ENCODE measurements at places on chromosomes 1 and 21. TPM values are rescaled to one million over a fixed set of nuclear protein-coding genes. Genes with fewer than 3 reads are reported as not detected.

- H3K4me1 ChIP-seq, result peaks cover 31% of the 10 kb centered on the region
- no peak for DNase-seq
- no peak overlapping the region for H3K27ac ChIP-seq
- no peak overlapping the region for H3K4me3 ChIP-seq
- no peaks in the 10 kb centered on the region for H3K36me3 ChIP-seq
- H3K27me3 ChIP-seq, result peaks cover 13% of the 10 kb centered on the region
These were observed 1.8 kb downstream of the NCMAP start for GRCh38 chr1:24557711-24558131.

Gene SH3BGR
- 3.9 TPM for total RNA-seq

Gene ZBTB21
- 12.4 TPM for total RNA-seq

Gene VASH2
- total RNA-seq, result 1.4 TPM

Gene PLA2G2F
- not detected for total RNA-seq

DNA sequence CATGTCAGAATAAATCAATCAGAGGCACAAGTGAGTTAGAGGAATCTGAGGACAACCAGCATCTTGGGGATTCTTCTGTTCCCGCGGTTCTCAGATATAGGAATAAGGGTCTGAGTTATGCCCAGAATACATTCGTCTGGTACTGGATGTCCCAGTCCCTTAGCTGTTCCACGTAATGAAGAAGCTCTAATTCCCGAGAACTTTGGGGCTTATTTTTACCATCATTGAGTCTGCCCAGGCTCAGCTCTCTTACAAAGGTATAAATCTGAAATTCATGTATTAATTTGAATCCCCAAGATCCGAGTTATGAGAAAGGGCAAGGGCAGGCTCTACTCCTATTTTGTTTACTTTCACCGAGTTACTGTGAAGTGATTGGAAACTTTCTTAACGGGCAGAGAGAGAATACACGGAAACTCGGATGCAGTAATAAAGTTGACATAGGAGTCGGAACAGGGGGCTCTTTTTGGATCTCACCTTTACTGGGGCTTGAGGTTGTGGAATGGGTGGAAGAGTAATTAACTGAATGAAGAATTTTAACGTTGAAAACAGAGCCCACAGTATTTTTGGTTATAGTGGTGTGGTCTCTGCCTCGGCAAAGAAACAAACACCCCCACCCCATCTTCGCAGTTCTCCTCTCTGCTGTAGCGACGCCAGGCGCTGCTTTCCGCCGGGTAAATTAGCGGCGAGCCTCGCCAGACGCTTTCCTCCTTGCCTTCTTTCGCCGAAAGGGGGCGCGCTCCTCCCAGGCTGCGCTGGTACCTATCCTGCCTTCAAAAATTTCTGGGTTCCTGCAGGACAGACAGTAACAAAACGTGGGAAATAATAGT lies 7.1 kb downstream of the PRRX1 start:
- H3K4me3 ChIP-seq, result no peak overlapping the region
- no peak overlapping the region for H3K27ac ChIP-seq
- H3K4me1 ChIP-seq, result no peaks in the 10 kb centered on the region
- no peaks in the 10 kb centered on the region for H3K27me3 ChIP-seq

GRCh38 chr1:101312147-101312546 lies 75.3 kb downstream of the S1PR1 start:
- no peaks in the 10 kb centered on the region for H3K36me3 ChIP-seq
- no peaks in the 10 kb centered on the region for H3K27me3 ChIP-seq
- DNase-seq, result no peak
- H3K4me3 ChIP-seq, result no peak overlapping the region
- H3K4me1 ChIP-seq, result peaks cover 7% of the 10 kb centered on the region
- H3K27ac ChIP-seq, result no peak overlapping the region

GRCh38 chr1:231396643-231397042 lies 25.4 kb downstream of the EGLN1 start:
- no peak overlapping the region for H3K27ac ChIP-seq
- H3K4me1 ChIP-seq, result peaks cover 16% of the 10 kb centered on the region
- no peaks in the 10 kb centered on the region for H3K27me3 ChIP-seq

DNA sequence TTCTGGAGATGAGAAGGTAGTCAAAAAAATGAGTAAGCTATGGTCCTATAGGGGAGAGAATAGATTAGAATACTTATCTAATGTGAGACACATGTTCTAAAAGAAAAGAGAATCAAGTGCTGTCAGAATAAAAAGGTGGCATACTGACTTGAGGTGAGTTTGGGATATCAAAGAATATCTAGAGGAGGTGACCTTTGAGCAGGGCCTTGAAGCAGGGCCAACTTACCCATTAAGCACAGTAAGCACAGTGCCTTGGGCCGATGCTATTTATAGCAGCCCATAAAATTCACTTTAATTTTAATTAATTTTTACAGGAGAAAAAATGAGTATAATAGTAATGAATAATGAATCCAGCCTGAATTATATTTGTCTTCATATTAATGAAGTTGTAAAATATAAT lies 92.2 kb downstream of the XPR1 start:
- no peaks in the 10 kb centered on the region for H3K4me1 ChIP-seq
- no peaks in the 10 kb centered on the region for H3K36me3 ChIP-seq

Gene FYB2
- total RNA-seq, result 5.0 TPM

Gene ERICH3
- 1.7 TPM for total RNA-seq

DNA sequence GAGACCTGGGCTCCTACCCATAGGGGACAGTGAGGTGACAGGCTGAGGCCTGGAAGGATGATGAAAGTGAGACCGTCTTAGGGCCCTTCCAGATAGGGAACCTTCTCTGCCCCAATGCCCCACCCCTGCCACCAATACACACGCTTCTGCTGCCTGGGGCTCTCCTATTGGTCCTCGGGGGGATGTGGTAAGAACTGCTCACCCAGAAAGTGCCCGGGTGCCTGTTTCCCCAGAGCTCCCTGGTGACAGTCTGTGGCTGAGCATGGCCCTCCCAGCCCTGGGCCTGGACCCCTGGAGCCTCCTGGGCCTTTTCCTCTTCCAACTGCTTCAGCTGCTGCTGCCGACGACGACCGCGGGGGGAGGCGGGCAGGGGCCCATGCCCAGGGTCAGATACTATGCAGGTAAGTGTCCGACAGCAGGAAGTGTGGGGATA lies 948 bp downstream of the SEMA4A start:
- peak overlapping the region; percentile 82 for H3K27ac ChIP-seq
- H3K4me1 ChIP-seq, result peaks cover 27% of the 10 kb centered on the region
- H3K27me3 ChIP-seq, result no peaks in the 10 kb centered on the region
- no peak overlapping the region for H3K4me3 ChIP-seq
- DNase-seq, result peak; percentile 81

GRCh38 chr1:84110629-84111028 lies 33.4 kb upstream of the PRKACB start:
- no peak overlapping the region for H3K27ac ChIP-seq
- no peaks in the 10 kb centered on the region for H3K27me3 ChIP-seq
- H3K4me3 ChIP-seq, result no peak overlapping the region
- no peaks in the 10 kb centered on the region for H3K4me1 ChIP-seq
- no peaks in the 10 kb centered on the region for H3K36me3 ChIP-seq

DNA sequence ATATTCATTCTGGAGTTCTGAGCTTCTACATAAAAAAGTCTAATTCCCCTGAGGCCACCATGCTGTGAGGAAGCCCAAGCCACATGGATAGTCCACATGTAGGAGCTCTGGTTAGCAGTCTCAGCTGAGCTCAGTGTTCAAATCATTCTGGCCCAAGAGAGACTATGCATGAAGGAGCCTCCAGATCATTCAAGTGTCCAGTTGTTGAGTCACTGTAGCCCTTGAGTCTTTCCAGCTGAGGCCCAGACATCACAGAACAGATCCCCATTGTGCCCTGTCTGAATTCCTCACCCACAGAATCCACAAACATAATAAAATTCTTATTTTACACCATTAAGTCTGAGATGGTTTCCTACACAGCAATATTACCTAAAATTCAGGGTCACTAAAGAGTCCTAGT lies 107.0 kb upstream of the NGF start:
- H3K36me3 ChIP-seq, result no peaks in the 10 kb centered on the region
- no peak overlapping the region for H3K27ac ChIP-seq
- DNase-seq, result no peak

- peak overlapping the region; percentile 33 for H3K4me3 ChIP-seq
- peak overlapping the region; percentile 99 for H3K27ac ChIP-seq
- peaks cover 16% of the 10 kb centered on the region for H3K4me1 ChIP-seq
These were observed 55.6 kb downstream of the TRAF5 start for GRCh38 chr1:211382182-211382713.

DNA sequence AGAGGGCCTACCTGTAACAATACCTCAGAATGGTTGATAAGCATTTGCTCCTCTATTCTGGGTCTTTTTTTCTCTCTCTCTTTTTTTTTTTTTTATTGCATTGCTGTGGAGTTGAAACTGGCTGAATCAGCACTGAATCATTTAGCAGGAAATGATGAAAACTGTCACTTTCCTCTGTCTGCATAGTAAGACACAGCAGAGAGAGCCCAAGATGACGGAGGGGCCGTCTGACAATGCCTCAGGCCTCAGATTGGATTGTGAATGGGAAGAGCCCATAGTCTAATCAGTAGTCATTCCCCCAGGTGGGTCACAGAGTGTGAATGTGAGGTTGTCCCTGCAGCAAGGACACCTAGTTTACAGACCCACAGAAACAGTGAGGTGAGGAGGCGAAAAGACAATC lies 193.2 kb upstream of the PLXNA2 start:
- no peak overlapping the region for H3K27ac ChIP-seq
- H3K4me3 ChIP-seq, result no peak overlapping the region
- no peak for DNase-seq
- H3K36me3 ChIP-seq, result no peaks in the 10 kb centered on the region
- H3K4me1 ChIP-seq, result no peaks in the 10 kb centered on the region

Gene CD244
- total RNA-seq, result 0.78 TPM

Gene CR1
- 5.1 TPM for total RNA-seq

GRCh38 chr21:40769231-40769630 lies 77.7 kb downstream of the DSCAM start:
- no peaks in the 10 kb centered on the region for H3K4me1 ChIP-seq
- H3K27ac ChIP-seq, result no peak overlapping the region
- H3K27me3 ChIP-seq, result no peaks in the 10 kb centered on the region
- no peak for DNase-seq
- no peak overlapping the region for H3K4me3 ChIP-seq
- no peaks in the 10 kb centered on the region for H3K36me3 ChIP-seq

DNA sequence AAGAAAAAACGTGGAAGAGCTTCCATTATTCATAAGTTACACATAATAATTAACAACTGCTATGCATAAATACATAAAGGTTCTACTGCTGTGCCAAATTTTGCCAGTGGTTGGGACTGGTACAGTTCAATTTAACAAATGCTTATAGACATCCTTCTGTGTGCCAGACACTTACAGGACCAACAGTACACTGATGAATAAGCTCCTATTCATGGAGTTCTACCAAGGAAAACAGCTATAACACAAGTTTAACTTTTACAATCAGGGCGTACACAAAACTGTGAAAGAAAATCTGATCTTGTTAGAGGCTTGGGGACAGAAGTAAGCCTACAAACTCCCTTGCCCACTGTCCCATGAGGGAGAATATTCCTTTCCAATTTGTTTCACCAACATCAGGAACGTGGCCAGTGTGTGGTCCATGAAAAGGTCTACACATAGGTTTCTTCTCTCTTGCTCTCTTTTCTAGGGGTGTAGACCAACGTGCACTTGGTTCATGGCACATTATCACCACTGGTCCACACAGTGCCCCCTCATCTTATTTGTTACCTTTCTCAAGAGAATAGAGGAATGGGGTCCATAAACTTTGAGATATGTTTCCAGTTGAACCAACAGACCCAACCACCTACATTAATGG lies 10.1 kb downstream of the NRIP1 start:
- no peak overlapping the region for H3K27ac ChIP-seq
- no peaks in the 10 kb centered on the region for H3K36me3 ChIP-seq
- no peak overlapping the region for H3K4me3 ChIP-seq

GRCh38 chr1:234713859-234714258 lies 103.9 kb upstream of the IRF2BP2 start:
- no peaks in the 10 kb centered on the region for H3K27me3 ChIP-seq
- H3K4me3 ChIP-seq, result no peak overlapping the region
- H3K36me3 ChIP-seq, result no peaks in the 10 kb centered on the region
- peaks cover 22% of the 10 kb centered on the region for H3K4me1 ChIP-seq
- no peak for DNase-seq
- H3K27ac ChIP-seq, result no peak overlapping the region

GRCh38 chr1:115112496-115113375 lies 23.4 kb upstream of the TSPAN2 start:
- no peak overlapping the region for H3K27ac ChIP-seq
- peak; percentile 48 for DNase-seq
- H3K4me1 ChIP-seq, result peaks cover 11% of the 10 kb centered on the region

GRCh38 chr1:84846387-84846786 lies 46.6 kb downstream of the LPAR3 start:
- no peak overlapping the region for H3K4me3 ChIP-seq
- DNase-seq, result no peak
- no peaks in the 10 kb centered on the region for H3K36me3 ChIP-seq

DNA sequence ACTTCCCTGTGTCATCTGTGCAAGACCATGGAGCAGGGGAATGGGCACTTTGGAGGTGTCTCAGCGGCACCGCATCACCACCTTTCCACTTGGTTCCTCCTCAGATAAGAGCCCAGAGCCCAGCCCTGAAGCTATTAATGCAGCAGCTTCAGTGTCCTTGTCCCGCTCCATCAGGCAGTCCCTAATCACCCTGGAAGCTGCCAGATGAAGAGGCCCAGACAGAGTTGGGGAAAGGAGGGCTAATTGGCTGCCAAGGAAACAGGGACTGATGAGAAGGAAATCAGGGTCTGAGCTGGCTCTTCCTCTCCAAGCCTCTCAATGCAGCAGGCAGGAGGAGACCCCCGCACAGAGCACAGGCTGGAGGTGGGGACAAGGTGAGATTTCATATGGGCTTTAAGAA lies 83.1 kb upstream of the KLHDC7A start:
- H3K4me3 ChIP-seq, result no peak overlapping the region
- no peaks in the 10 kb centered on the region for H3K27me3 ChIP-seq
- DNase-seq, result no peak
- no peaks in the 10 kb centered on the region for H3K36me3 ChIP-seq
- no peak overlapping the region for H3K27ac ChIP-seq

DNA sequence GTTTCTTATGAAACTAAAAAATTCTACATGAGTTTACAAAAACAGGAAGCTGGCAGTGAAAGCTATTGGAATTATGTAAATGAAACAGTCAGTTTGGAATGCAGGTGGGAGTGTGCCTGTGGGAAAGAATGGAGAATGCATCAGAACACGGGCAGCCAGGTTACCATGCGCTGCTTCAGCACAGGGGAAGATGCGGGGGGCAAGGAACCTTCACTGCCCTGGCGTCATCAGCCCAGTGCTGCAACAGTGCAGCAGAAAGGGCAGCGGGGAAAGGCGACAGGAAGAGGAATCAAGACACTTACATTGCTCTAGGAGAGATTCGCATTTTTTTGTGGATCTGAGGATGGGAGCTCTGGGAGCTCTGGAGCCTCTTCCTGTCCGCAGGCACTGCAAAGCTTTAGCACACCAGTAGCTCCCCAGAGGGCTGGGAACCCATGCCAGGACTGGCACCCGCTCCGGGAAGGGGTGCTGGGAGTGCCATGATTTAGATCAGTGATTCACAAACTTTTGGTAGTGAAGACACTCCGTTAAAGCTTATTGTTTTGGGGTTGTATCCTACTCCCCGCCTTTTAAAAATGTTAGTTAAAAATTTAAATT lies 64.1 kb upstream of the WDR26 start:
- H3K27me3 ChIP-seq, result no peaks in the 10 kb centered on the region
- H3K4me1 ChIP-seq, result peaks cover 30% of the 10 kb centered on the region
- H3K4me3 ChIP-seq, result no peak overlapping the region
- no peak for DNase-seq
- H3K27ac ChIP-seq, result peak overlapping the region; percentile 61
